Mesangial cell (primary cell): ENCODE measurements at places on chromosomes 4 and X. TPM values are rescaled to one million over a fixed set of nuclear protein-coding genes. Genes with fewer than 3 reads are reported as not detected.

Gene FAM50A
- 34.7 and 46.1 TPM in 2 replicates for total RNA-seq

Gene MAGEC3
- not detected in 2 replicates for total RNA-seq

Gene GASK1B
- 0.81 and 4.7 TPM in 2 replicates for total RNA-seq

Gene TMEM255A
- total RNA-seq, result 0.16 and 0.89 TPM in 2 replicates

Gene ZNF732
- total RNA-seq, result 0.38 and 2.0 TPM in 2 replicates

Gene MUC7
- not detected in 2 replicates for total RNA-seq

Gene CT47B1
- total RNA-seq, result not detected in 2 replicates

Gene SULT1B1
- 0.13 and 0.33 TPM in 2 replicates for total RNA-seq

Gene SEL1L3
- total RNA-seq, result 24.8 and 30.9 TPM in 2 replicates

Gene MAGEB2
- total RNA-seq, result not detected in 2 replicates

Gene DDIT4L
- 0.16 and 0.38 TPM in 2 replicates for total RNA-seq

Gene ALAS2
- total RNA-seq, result not detected in 2 replicates

Gene SASH3
- not detected in 2 replicates for total RNA-seq

Gene SPANXN3
- 0.49 TPM in 1 of 2 replicates, not detected in the other for total RNA-seq

Gene HPGDS
- not detected in 2 replicates for total RNA-seq

Gene PRSS12
- total RNA-seq, result 0.51 and 0.65 TPM in 2 replicates

Gene LSM6
- total RNA-seq, result 18.9 and 24.4 TPM in 2 replicates

Gene SATL1
- not detected in 2 replicates for total RNA-seq

Gene MAGEA8
- not detected in 2 replicates for total RNA-seq

Gene SORCS2
- 0.65 and 1.3 TPM in 2 replicates for total RNA-seq

Gene GAGE13
- not detected in 2 replicates for total RNA-seq

Gene NWD2
- total RNA-seq, result not detected in 2 replicates

Gene CLCN3
- 21.3 and 22.7 TPM in 2 replicates for total RNA-seq

Gene MTTP
- total RNA-seq, result 0.13 TPM in 1 of 2 replicates, not detected in the other

Gene GRK4
- 1.6 and 3.0 TPM in 2 replicates for total RNA-seq

Gene VBP1
- total RNA-seq, result 13.2 and 36.7 TPM in 2 replicates

Gene EREG
- total RNA-seq, result 2.0 and 3.7 TPM in 2 replicates

Gene IGFBP7
- 625 and 2,058 TPM in 2 replicates for total RNA-seq

Gene GAGE10
- total RNA-seq, result not detected in 2 replicates

Gene KIF4A
- total RNA-seq, result 0.76 and 23.8 TPM in 2 replicates

Gene TNIP3
- 0.51 TPM in 1 of 2 replicates, not detected in the other for total RNA-seq

Gene TRIML2
- total RNA-seq, result not detected in 2 replicates

Gene HTN3
- not detected in 2 replicates for total RNA-seq

Gene FGFRL1
- 60.5 and 72.2 TPM in 2 replicates for total RNA-seq

Gene MTCP1
- 3.3 and 3.4 TPM in 2 replicates for total RNA-seq

Gene GNRHR
- not detected in 2 replicates for total RNA-seq
